HuH-7 (cell line): ENCODE measurements at places on chromosomes 4 and X.

GRCh38 chrX:38260231-38260630 is 39.6 kb upstream of the SRPX start:
- DNase-seq: peak; percentile 38

DNA sequence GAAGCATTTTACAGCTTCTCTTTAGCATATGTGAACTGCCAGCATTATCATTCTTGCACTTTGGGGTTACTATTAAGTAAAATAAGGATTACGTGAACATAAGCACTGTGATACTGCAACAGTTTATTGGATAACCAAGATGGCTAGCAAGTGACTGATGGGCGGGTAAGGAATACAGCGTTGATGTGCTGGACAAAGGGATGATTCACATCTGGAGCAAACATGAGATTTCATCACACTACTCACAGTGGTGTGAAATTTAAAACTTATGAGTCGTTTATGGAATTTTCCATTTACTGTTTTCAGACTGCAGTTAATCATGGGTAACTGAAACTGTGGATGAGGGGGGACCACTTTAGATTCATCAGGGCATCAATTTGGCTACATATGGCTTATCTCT is 16.0 kb downstream of the NBDY start:
- no peak for DNase-seq

GRCh38 chr4:10184041-10184440 is 67.4 kb upstream of the WDR1 start:
- DNase-seq: no peak

DNA sequence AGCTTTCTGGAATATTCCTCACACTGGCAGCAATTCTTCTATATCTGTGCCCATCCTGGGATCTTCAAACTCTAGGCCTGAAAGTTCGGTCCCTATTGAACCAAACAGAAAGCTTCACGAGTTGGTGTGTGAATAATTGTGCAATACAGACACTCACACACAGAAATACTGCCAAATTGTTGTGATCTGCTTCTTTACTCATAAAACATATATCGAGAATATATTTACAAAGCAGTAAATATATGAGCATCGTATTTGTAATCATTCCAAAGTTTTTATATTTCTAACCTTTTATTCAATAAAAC is 56.6 kb upstream of the BEX4 start:
- no peak for DNase-seq

DNA sequence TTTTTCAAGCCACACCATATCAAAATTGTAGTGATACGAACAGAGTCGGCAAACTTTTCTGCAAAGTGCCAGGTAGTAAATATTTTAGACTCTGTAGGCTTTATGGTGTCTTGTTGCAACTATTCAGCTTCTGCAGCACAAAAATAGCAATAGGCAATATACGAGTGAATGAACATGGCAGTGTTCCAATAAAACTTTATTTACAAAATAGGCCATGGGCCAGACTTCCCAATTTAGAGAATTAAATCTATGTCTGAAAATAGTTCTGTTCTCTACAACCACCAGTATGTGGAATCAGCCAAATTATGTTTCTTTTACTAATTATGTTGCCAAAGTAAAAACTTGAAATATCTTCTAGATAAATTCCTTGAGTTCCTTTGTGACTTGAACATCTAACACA is 56.5 kb downstream of the NCAPG start:
- no peak for DNase-seq

- DNase-seq: no peak
These were observed 6.3 kb downstream of the FMR1 start for GRCh38 chrX:147917700-147918695.

DNA sequence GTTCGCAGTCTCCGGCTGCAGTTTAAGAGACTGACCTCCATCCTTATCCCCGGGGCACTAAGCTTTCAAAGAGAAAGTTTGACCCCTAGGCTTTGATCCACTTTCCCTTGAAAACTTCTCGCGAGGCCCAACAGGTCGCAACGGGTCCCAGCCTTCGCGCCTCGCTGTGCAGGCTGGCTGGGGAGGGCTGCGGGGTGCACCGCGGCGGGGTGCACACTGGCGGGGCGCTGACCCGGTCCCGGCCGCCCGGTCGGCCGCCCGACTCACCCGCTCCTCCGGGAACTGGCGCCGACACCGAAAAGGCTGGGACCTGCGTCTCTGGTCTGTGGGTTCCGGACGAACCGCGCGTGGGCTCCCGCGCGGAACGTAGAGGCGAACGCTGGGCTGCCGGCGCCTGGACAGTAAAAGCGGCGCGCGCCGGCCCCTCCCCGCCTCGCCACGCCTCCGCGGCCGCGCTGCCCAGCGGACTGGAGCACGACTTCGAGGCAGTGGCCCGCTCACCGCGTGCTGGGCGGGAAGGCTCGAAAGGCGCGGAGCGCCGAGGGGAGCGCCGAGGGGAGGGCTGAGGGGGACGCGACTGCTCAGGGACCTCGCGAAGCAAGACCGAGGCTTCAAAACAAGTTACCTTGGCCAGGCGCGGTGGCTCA is at the start of gene TAF7L:
TSS of gene TAF7L (minus strand) at position 378 of the 647 bp plus-strand sequence. CDS start 3,791 bp downstream, outside the sequence.
- DNase-seq: no peak

GRCh38 chr4:7924163-7924562 is 15.5 kb downstream of the AFAP1 start:
- DNase-seq: no peak

DNA sequence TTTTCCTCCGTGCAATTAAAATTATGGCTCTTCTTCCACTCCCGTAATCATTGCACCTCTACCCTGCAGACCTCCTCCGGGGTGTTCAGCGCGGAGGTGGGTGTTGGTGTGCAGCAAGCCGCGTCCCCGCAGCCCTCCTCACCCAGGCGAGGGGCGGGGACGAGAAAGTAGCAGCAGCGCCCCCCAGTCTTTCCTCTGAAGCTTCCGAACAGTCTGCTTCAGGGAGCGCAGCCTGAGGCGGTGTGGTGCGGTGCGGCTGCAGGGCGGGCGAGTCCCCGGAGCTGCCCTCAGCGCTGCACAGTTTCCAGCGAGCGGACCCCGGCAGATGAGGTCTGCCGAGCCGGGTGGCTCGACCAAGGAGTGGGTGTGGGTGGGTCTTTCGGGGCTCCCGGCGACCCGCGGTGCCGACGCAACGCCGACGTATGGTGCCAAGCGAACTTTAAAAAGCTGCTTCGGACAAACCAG is at the start of gene FRAS1:
TSS of gene FRAS1 (plus strand) at position 189 of the 465 bp plus-strand sequence. CDS start 687 bp downstream, outside the sequence.
- DNase-seq: peak; percentile 62

GRCh38 chr4:21554500-21554899 is 394.1 kb downstream of the KCNIP4 start:
- no peak for DNase-seq

DNA sequence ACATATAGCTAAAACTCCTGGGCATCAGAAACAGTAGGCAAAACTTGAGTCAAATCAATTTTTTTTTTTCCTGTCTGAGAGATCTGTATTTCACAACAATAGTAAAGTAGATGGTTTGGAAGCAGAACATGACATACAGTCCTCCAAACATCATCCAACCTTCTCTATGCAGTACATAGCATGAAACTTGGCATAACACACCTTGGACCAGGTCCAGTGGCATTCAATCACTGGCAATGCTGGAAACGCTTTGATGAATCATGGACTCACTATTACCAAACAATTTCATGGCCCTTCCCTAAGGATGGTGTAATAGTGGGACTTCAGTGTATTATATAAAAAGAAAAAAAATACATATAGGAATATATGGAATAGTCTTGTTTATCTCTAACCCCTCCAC is 154.6 kb downstream of the FMR1NB start:
- DNase-seq: no peak

DNA sequence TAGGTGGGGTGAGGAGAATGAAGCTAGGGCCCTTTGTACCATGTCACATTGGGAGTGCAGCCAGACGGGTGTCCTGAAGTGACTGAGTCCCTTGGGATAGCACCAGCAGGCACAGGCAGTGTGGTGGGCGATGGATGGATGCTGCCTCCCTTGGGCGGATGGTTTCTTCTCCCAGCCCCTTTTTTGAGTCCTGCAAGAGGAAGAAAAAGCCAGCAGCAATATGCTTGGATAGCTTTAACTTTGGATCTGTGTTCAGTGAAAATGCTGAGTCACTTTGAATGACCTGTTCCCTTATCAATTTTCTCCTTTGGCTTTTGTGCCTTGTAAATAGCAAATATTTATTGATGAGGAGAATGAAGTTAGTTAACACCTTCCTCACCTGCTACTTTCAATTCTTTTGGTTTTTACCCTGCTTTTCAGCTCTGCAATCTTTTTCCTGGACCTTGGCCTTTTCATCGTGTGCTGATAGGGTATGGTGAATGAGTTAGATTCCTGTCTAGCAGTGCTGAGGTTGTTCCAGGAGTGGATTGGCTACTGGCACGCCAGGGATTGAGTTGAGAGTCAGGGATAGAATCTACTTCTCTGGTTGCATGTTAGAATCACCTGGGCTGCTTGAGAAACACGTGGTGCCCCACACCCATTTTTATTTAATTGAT is 10.2 kb downstream of the DCUN1D4 start:
- peak; percentile 96 for DNase-seq

GRCh38 chrX:147910607-147911006 is 1.1 kb upstream of the FMR1 start:
- DNase-seq: no peak

DNA sequence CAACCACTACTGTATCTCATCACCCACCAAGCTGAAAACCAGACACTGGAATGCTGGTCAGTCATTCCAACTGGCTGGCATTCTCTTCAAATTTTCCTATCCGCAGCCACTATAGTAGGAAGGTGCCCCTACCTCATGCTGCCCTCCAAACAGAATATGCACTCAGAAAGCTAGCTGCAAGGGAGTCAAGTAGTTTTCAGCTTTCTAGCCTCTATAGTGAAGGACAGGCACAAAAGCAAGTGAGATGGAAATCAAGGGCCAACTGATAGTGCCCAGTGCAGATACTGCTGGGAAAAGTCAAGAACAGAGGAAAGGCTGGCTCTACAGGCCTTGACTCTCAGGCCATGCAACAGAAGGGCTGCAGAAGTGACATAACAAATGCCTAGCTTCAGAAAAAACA is 47.2 kb downstream of the BCOR start:
- DNase-seq: no peak

- DNase-seq: no peak
These were observed 138.9 kb upstream of the MID1 start for GRCh38 chrX:10759141-10759799.

- no peak for DNase-seq
These were observed 57.5 kb upstream of the ZCCHC13 start for GRCh38 chrX:74246524-74246923.

DNA sequence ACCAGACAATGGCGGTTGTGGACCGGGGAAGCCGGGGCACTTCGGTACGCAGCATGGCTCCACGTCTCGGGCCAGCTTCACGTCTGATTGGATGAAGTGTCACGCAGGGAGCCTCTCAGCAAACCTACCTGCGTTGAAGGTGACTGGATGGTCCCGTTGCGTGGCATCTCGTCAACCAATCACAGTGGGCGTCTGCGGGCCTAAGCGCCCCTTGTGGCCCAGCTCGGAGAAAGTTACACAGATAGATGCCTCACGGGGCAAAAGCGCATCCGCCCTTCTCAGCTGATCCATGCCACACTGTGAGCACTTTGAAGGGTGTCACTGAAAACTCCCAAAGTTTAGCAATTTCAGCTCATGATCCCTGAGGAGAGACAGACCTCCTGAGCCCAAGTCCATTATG is at the start of gene H2BW1:
TSS of gene H2BW1 (minus strand) at position 103 of the 400 bp plus-strand sequence. CDS start 132 bp downstream, outside the sequence.
- DNase-seq: no peak

GRCh38 chrX:129097668-129098067 is 425.6 kb downstream of the SMARCA1 start:
- DNase-seq: no peak

DNA sequence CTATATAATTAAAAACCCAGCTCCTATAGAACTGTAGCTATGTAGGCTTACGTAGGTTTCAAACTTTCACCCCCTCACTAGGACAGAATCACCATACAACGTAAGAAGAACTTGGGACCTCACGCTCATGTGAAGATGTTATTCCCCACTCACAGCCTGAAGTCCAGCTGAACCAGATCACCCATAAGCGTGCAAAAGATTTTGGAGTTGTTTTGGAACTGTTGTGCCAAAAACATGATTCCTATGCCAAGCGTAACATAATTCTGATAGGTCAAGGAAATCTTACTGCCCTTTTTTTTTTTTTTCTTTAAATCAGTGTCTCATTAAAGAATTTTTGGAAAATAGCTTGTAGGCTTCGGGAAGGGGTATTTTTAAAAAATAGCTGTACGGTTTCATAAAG is 57.0 kb downstream of the LCORL start:
- no peak for DNase-seq

DNA sequence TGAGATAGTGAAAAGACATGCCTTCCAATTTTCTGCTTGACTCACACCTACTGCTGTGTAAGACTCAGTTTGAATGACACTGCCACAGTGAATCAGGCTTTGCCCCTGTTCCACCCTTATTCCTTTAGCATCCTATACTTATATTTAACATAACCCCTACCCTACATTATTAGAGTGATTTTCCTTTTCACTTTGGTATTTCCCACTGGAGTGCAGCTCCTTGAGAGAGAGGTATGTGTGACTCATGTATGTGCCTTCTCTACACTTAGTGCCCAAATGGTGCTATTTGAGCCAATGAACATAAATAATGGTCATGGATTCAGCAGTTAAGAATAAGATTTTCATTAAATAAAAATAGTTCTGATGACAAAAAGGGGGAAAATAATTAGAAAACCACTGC is 69.5 kb downstream of the RRAGB start:
- DNase-seq: no peak

DNA sequence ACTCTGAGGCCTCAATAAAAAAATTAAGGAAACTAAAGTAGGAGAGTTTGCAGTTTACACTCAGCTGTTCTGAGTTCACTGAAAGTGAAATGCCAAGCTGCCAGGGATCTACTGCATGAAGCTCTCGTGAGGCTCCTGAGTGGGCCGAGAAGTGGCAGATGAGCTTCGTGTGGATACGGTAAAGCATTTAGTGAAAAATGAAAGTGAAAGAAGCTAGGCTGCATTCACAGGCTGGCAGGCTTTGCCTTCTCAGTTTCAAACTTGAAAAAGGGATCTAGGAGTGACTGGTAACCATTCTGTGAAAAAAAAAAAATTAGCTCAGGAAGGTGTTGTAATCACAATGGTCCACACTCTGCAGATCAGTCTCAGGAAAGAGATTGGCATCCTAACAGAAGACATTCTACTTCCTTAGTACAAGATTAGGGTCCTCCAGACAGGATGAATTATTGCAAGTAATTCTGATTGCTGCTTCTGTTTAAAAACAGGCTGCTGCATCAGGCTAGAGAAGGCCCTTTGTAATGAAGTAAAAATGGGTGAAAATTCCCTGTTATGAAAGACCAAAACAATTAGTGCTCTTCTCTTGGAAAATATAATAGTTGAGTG is 679.9 kb downstream of the RPA4 start:
- no peak for DNase-seq

GRCh38 chr4:151833174-151833573 is 72.4 kb upstream of the GATB start:
- DNase-seq: no peak

- DNase-seq: no peak
These were observed 128.0 kb downstream of the DCLK2 start for GRCh38 chr4:150206265-150206664.
